ENCODE measurements at places on chromosomes 6 and 20.

GRCh38 chr20:18363708-18364107, 75.4 kb downstream of the ZNF133 start:
- no peak for DNase-seq

DNA sequence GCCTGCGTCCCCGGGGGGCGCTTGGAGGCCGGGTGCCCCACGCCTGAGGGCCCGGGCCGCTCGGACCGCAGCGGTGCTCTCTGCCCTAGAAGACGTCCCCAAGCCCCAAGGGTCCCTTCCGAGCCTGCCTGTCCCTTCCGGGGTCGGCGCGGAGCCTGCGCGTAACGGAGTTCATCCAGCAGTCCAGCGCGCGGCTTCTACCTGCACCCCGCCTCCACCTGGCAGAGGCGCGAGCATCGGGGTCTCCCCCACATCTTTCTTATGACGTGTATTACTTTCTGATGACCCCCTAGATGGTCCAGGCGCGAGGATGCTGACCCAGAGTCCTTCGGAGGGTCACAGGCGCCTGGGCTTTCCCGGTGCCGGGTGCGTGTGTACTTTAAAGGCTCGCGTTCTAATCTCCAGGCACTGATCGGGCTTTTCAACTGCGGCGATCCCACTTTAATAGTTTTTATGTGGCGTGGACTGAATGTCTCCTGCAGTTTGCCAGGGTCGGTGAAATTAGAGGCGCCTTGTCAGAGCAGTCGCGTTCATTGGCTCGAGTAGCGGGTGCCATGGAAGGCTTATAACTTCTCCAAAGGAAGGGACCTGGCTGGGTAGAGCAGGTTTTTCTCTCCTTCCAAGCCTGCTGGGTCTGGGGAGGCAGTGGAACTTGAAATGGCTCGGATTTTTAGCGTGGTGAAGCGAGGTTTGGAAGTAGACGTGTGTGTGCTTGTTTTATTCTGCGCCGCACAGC, 912 bp downstream of the EYA4 start:
- no peak for DNase-seq

GRCh38 chr6:156879591-156879990, 102.4 kb downstream of the ARID1B start:
- DNase-seq, result no peak

DNA sequence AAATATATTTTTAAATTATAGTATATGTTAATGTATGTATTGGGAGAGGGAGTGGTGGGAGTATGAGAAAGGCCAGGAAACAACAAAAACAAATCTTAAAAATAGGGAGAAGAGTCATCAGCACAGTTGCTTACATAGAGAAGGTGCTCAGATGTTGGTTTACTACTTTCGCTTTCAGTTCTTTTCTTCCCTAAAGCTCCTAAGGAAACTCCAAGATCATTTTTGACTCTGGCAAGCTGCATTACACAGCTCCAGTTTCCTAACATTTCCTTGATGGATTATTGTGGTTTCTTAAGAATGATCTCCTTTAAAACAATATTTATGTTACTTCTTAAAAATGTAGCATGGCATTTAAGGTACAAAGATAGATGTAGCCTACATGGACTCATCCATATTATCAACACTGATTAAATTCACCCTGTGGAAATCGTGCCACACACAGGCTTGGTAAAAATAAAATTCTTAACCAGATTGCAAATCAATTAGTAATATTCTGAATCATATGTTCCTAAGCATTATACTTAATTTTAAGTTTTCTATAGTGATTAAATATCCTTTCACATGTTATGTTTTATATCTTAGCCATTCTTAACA, 118.0 kb upstream of the MAN1A1 start:
- DNase-seq, result no peak

DNA sequence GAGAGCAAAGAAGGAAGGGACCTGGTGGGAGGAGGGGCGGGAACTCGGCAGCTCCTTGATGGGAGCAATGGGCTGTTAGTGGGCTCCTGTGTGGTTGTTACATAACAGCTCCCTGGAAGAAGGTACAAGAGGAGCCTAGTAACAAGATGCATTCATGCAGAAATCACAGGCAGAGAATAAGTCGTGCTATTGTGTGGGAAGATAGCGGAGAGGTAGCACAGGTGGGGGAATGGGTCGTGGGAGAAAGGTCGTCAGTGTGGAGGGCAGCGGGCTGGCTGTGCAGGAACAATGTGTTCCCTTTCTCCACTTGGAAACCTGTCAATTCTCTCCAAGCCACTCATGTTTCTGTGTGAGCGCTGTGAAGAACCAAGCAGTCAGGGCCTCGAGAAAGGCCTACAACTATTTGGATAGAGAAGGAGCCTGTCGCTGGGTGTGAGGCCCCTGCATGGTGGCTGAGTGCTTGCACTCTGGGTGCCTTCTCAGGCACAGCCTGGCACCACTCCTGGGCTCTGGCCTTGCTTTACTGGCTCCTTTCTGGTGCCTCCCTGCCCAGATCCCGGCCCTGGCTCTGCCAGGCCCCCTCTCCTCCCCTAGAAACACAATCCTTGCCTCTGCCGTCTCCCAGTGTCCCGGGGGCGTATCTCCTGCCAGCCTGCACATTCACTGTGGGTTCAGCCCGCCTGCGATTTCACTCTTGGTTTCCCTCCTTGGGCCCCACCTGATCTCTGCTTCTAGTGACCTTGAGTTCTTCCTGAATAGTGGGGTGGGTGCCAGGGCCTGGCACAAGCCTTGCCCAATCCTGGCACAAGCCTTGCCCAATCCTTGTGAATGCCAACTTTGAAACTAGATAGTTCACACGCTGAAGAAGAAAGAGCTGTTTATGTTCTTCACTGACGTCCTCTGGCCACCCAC, 7.4 kb upstream of the FGD2 start:
- DNase-seq, result no peak

GRCh38 chr6:30361661-30362060, 16.7 kb downstream of the RPP21 start:
- no peak for DNase-seq

GRCh38 chr6:37717836-37718251, 20.2 kb upstream of the MDGA1 start:
- DNase-seq, result no peak

- no peak for DNase-seq
These were observed 166.4 kb upstream of the RNF217 start for GRCh38 chr6:124795643-124796463.

- peak; percentile 65 for DNase-seq
These were observed 58.4 kb downstream of the TRIM38 start for GRCh38 chr6:26021001-26021349.

- DNase-seq, result no peak
These were observed 15.5 kb upstream of the MEP1A start for GRCh38 chr6:46777476-46778346.

- DNase-seq, result no peak
These were observed 35.4 kb upstream of the RCAN2 start for GRCh38 chr6:46526607-46527006.

- peak; percentile 9 for DNase-seq
These were observed at the start of gene MATN4 for GRCh38 chr20:45308117-45308778. Gene MATN4 (minus strand): TSS chr20:45308299. CDS start chr20:45305582, 2,717 bp downstream.

- DNase-seq, result no peak
These were observed 15.7 kb upstream of the CD93 start for GRCh38 chr20:23101696-23102406.

DNA sequence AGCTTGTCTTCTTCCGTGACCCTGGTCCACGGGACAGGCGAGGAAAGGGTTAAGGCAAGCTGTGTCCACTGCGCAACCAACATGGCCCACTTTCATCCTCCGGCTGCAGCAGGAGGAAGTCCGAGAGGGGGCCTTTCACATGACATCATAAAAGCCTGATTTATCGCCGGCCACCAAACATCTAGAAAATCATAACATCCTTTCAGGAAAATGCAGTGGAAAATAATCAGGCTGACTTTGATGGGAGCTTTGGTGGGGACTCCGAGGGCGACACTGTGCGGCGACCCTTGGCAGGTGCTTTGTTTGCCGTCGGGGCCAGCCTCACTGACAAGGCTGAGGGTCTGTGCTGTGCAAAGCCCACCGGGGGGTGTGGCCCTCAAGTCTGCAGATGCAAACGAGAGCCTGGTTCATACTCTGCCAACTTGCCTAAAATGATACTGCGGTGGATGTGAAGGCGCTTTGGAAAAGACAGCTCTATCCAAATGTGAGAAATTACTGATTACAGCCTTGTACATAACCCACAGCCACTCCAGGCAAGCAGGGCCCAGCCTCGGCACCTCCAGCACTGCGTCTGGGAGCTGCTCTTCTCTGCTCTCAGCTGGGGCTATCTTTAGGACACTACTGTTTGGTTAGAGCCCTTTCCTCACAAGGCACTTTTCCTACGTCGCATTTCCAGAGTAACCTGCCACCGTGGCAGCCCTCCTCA, 25.7 kb downstream of the FOXC1 start:
- DNase-seq, result no peak

DNA sequence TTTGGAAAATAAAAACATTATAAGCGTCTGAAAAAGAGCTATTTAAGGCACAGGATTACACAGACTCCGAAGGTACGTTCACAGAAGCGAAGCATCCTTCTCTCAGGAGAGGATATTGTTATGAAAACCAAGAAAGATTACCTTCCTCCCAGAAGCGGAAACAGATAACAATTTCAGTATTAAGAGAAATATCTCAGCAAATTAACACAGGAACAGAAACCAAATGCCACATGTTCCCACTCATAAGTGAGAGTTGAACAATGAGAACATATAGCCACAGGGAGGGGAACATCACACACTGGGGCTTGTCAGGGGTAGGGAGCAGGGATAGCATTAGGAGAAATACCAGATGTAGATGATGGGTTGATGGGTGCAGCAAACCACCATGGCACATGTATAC, 109.7 kb downstream of the CDK19 start:
- no peak for DNase-seq

DNA sequence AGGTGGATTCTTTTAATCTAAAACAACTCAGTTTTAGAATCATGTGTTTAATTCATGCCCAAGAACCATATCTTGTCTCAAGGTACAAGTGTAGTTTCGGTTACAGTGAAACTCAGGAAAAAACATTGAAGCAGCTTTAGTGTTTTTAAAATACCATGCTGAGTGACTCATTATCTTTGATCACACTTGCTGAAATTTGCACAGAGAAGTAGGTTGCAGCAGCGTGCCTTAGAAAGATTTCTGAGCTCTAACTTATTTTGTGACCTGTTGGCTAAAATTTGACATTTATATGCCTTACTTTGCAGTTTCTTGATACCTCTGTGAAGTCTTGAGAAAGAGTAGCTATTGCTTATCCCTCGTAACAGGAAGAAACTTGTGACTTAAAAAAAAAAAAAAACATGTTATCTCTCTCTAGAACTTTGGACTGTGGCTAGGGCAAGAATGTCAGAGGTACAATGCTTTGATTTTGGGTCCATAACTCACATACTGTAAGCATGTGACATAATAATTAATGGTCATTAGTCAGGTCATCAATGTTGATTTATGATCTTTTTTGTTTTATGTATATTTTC, 34.5 kb upstream of the FUCA2 start:
- no peak for DNase-seq

- no peak for DNase-seq
These were observed 699.1 kb upstream of the ADGRB3 start for GRCh38 chr6:67935976-67936477.

GRCh38 chr20:37516811-37517750, 4.0 kb upstream of the NNAT start:
- DNase-seq, result peak; percentile 39

- no peak for DNase-seq
These were observed 317.3 kb downstream of the TAF4 start for GRCh38 chr20:61748376-61748775.
